Mucosa of descending colon (tissue), 3 donors: ENCODE measurements at places on chromosomes 1 and 21.

DNA sequence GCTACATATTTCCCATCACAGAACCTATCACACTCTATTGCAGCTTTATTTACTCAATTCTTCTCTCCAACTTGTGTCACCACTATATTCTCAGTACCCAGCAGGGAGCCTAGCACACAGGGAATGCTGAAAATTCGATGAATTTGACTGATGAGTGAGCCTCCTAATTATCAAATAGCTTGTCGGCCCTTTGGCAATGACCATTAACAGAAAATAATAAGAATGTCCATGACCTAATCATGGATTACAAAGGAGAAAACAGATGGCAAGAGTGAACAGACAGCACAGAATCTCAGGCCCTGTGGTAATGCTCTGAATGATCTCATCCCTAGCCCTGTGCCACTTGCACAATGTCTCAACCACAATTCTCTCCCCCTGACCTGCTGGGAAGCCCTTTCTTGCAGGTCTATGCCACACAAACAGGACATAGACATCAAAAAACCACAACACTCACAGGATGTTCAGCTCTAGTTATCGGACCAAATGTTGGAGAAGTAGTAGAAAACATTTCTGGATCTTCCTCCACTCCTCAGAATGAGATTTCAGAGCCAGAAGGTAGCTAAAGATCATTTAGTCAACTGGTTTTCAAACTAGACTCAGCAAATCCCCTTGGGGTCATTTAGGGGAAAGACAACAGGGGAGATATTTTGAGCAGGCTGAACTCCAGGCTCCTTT lies 68.4 kb downstream of the LUZP1 start:
- no peak for DNase-seq

GRCh38 chr1:60044881-60045280 lies 28.7 kb downstream of the C1orf87 start:
- DNase-seq, result no peak

DNA sequence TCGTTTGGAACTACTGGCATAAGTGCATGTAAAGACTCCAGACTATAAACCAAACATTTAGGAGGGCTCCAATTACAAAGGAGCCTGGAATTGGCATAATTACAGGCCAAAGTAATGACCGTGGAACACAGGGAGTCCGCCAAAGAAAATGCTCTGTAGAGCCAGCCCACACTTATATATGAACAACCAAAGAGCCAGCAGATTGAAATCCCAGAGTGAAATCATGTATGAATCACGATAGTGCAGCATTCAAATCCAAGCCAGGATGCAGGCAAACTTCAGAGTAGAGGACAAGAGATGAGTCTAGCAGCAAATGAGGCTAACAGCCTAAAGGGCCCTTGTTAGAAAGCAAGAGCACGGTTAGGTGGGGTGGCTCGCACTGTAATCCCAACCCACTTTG lies 13.1 kb downstream of the VPS26C start:
- DNase-seq, result no peak

DNA sequence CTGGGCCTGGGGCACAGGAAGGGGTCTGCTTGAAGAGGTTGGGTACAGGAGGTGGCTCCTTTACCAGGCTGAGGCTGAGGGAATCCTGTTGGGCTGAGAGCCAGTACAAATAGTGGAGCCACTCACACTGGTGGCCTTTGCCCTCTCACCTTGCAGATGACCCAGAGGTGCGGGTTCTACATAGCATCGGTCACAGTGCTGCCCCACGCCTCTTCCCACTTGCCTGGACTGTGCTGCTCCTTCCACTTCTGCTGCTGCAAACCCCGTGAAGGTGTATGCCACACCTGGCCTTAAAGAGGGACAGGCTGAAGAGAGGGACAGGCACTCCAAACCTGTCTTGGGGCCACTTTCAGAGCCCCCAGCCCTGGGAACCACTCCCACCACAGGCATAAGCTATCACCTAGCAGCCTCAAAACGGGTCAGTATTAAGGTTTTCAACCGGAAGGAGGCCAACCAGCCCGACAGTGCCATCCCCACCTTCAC lies 1.8 kb upstream of the SLC50A1 start:
- DNase-seq, result peak; percentile 30

DNA sequence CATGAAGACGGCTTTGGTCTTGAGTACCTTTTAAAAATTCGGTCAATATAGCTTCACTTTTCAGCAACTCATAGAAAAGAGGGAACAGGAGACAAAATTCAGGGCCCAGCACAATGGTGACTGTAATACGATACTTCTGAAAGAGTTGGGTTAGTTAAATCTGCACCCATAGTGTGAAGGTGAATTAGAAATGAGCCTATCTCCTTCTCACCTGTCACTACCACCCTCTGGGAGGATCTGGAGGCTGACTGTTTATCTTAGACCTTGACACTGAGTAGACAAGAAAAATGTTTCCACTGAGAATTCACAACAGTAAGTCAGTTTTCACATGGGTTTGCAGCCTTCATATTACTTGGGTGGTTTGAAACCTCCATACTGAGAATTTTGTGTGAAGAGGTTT lies 57.9 kb upstream of the HMGB4 start:
- no peak for DNase-seq

DNA sequence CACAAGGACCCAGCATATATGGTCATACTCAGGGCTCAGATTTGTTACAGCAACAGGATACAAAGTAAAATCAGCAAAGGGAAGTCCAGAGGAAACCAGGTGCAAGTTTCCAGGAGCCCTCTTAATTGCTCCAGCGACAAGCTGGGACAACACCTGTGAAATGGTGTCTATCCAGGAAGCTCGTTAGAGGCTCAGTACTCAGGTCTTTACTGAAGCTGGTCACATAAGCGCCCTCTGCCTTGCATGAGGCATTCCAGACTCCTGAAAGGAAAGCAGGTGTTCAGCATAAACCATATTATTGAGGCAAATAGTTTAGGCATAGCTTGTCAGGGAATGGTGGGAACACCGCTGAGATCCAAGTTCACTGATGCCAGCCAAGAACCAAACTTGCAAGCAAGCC lies 231.0 kb downstream of the SLC35F3 start:
- no peak for DNase-seq

GRCh38 chr1:2504225-2504948 lies 22.0 kb downstream of the PANK4 start:
- no peak for DNase-seq

- no peak for DNase-seq
Measured at GRCh38 chr1:15747378-15747777, 5.1 kb downstream of the TMEM82 start.

- no peak for DNase-seq
Measured at GRCh38 chr1:87329526-87330056, 911 bp downstream of the LMO4 start.

DNA sequence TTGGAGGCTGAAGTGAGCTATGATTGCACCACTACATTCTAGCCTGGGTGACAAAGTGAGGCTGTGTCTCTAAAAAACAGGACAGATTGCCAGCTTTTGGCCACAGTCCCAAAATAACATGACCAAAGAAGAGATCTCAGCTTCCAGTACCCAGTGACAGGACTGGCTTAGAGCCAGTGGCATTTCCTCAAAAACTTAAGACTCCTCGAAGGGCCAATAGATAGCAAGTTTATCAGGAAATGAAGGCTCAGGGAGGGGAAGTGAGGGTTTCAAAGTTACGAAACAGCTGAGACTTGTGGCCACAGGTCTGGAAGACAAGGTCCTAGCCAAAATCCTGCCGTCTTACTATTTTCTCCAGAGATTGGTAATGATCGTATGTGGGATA lies 6.3 kb upstream of the TMEM39B start:
- no peak for DNase-seq
